Fibroblast of lung (primary cell): ENCODE measurements at places on chromosomes 5 and 9. TPM values are rescaled to one million over a fixed set of nuclear protein-coding genes. Genes with fewer than 3 reads are reported as not detected.
A peak's percentile ranks its signal among the peaks of the same experiment; 100 is the strongest.

DNLZ gene
- total RNA-seq: 14.2 and 14.6 TPM in 2 replicates

STC2 gene
- 110 and 299 TPM in 2 replicates for total RNA-seq

RANBP17 gene
- total RNA-seq: 3.5 and 10.0 TPM in 2 replicates

GMCL2 gene
- total RNA-seq: under 0.01 TPM in 2 replicates

- no peaks in the 10 kb centered on the region for H3K27me3 ChIP-seq
- H3K4me1 ChIP-seq: no peaks in the 10 kb centered on the region
- no peaks in the 10 kb centered on the region for H3K36me3 ChIP-seq
- DNase-seq: peak; percentile 5
Measured at GRCh38 chr5:103891151-103891550, 328.6 kb upstream of the NUDT12 start.

DNA sequence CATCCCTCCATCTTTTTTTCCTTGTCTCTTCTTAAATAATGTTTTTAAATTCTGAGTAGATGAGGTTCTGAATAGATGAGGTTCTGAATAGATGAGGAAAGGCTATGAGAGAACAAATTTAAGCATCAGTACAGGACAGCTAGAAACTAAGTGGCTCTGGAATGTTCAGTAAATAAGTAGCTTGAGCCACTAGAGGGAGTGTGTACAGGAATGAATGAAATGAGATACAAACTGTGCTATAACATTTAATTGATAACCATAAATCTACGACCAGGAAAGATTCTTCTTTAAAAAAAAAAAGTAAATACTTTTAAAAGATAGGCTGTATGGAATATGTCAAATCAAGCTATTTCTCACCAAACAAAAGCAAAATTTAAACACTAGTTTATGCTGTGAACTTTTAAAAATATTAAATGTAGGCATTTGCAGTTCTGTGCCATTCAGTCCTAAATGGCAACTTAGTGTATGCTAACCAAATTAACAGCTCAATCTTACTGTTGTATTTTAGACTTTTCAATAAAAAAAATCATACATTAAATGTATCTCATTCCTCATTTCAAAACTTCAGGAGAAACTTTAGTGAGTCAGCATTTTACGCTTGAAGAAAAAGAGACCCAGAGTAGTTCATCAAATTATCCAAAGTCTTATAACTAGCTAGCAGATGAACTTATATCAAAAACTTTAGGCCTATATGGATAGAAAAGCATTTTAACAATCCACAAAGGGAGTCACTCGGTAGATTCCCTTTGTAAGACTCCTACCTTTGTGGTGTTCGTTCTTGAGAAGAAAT, 70.4 kb upstream of the SNX2 start:
- no peaks in the 10 kb centered on the region for H3K36me3 ChIP-seq
- H3K27me3 ChIP-seq: no peaks in the 10 kb centered on the region
- peak; percentile 78 for DNase-seq
- no peaks in the 10 kb centered on the region for H3K4me1 ChIP-seq
- no peak overlapping the region for H3K4me3 ChIP-seq

GRCh38 chr5:57199866-57200265, 26.0 kb downstream of the GPBP1 start:
- no peak for DNase-seq
- no peaks in the 10 kb centered on the region for H3K36me3 ChIP-seq
- H3K4me1 ChIP-seq: no peaks in the 10 kb centered on the region
